ENCODE measurements at places on chromosomes 5 and 9.

GRCh38 chr9:71279151-71279739 is 157.8 kb upstream of the TRPM3 start:
- DNase-seq, result no peak

DNA sequence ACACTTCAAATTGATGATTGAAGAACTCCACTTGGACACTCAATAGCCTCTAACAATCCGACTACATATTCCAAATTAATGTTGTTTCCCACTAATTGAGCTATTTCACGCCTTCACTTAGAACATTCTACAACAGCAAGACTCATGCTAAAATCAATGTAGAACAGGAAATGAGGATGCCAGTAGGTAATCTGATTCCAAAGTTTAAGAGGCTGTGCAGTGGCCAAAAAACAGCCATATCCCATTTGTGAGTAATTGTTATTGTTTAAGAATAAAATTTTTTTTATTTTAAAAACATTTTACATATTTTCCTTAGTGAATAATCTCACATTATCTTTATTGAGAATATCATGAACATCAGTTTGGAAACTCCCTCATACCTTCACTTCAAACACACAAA is 35.7 kb upstream of the GHR start:
- no peak for DNase-seq

DNA sequence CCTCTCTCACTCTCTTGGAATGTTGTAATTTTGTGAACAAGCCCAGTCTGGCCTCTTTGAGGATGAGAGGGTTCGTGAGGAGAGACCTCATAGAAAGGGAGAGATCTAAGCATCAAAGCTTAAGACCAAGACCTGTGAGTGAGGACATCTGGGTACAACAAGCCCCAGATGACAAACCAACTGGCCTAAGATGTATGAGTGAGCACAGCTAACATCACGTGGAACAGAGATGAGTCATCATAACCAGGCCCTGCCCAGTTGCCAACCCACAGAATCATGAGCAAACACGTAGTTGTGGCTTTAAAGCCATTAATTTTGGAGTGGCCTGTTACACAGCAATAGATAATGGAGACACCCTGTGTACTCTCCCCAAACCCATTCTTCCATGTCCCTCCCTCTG is 439.1 kb upstream of the KIF2A start:
- DNase-seq, result no peak

DNA sequence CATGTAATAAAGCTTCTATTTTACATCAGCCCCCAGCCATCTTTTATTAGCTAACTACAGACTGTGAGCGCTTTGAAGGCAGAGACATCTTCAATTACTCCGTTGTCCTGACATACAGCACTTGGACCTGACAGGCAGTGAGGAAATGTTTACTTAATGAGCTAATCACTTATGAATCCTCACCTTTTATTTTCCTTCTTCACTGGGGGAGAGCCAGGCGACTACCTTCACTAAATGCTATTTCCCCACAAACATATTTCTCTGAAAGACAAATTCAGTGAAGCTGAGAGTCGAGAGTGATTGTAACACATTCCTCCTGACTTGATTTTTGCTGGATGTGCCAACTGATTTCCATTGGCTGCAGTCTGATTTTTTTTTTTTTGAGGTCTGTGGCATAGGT is 192.1 kb upstream of the CLINT1 start:
- no peak for DNase-seq

GRCh38 chr5:113038714-113039113 is 62.1 kb downstream of the DCP2 start:
- no peak for DNase-seq

- no peak for DNase-seq
Observed at GRCh38 chr5:135322271-135322670, 76.8 kb downstream of the MACROH2A1 start.

DNA sequence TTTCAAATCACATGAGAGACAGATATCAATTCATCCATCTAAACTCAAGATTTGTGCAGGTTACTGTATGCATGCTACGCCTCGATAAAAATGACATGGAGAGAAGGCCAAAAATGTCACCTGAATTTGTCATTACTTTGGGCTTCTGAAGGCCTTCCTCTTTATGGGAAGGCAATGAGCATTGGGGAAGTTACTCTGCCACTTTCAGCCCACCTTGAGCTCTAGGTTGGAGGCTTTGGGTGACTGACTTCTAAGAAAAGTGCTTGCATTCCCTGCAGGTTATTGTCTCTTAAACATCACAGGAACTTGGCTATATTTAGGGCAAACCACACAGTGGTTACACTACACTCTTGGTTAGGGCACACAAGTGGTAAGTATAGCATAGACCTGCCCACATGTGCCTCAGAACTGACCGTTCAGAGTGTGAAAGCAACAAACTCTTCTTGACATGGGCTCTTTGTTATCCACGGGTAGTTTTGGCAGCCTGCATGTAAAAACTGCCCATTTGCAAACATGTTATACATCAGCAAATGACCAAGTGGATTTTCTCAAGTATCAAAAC is 169.5 kb downstream of the ZNF608 start:
- DNase-seq, result no peak

DNA sequence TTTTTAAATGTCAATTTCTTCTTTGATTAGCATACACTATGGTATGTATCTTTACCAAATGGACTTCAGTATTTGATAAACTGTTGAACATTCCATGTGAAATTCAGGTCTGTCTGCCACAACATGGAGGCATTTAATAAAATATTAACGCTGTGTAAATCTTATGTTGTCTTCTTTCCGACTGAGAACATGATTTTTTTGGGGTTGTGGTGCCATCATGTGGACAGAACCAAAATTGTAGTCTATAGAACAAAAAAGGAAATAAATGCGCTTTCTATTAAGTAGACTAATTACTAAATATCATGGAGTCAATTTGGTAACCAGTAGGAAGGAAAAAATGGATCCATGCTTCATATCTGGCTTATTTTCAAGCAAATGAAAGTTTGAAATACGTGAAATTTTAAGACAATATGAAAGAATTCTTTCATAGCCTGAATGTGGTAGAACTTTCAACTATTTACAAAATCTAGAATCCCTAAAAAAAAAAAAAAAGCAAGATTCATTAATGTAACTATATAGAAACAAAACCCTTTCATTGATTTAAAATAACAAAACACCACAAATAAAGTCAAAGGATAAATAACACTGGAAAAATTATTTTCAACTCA is 2.8 kb upstream of the PLK2 start:
- peak; percentile 58 for DNase-seq
